ENCODE measurements at places on chromosomes 1 and 21. TPM values are rescaled to one million over a fixed set of nuclear protein-coding genes. Genes with fewer than 3 reads are reported as not detected.

The RNF223 gene
- 0.65 TPM for total RNA-seq

The C1orf167 gene
- 2.2 TPM for total RNA-seq

The LRRC71 gene
- total RNA-seq = 5.3 TPM

The MRPS21 gene
- 45.9 TPM for total RNA-seq

The HSPB7 gene
- 4.9 TPM for total RNA-seq

The TFF3 gene
- 19.0 TPM for total RNA-seq

The CNR2 gene
- not detected for total RNA-seq

The MTF1 gene
- 30.3 TPM for total RNA-seq

The ERO1B gene
- total RNA-seq = 8.5 TPM

The ARHGEF11 gene
- total RNA-seq = 54.5 TPM

The CR1L gene
- total RNA-seq = 1.3 TPM

The KCNJ9 gene
- not detected for total RNA-seq

The NTMT2 gene
- total RNA-seq = not detected

The RBM15 gene
- 23.3 TPM for total RNA-seq

The PRAMEF8 gene
- total RNA-seq = not detected

The MNDA gene
- 84.3 TPM for total RNA-seq

The MANEAL gene
- 4.9 TPM for total RNA-seq

The MPZ gene
- total RNA-seq = 4.0 TPM

The C1orf105 gene
- not detected for total RNA-seq

The CNKSR1 gene
- total RNA-seq = 25.0 TPM

The GBP7 gene
- total RNA-seq = not detected

The SPRR3 gene
- total RNA-seq = not detected

The IGSF21 gene
- 1.8 TPM for total RNA-seq
